ENCODE measurements at places on chromosomes 12 and 14.

DNA sequence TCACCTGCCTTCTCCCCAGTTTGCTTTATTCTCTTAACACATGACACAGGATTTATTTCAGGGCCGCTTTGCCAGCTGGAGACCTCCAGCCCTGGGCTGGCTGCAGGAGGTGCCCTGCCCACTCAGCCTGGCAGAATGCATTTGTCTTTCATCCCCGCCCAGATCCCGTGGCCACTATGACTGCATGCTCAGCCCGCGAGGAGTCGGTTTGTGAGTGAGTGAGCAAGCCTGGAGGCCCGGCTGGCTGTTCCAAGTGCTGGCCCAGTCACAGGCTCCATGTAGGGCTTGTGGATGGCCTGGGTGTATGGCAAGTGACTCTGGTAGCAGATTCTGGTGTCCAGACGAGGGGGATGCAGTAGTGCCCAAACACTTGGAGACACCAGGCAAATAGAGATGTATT is 2.1 kb downstream of the TDP1 start:
- no peak for DNase-seq

- DNase-seq = no peak
These were observed 49.4 kb downstream of the MOK start for GRCh38 chr14:102255401-102256190.

DNA sequence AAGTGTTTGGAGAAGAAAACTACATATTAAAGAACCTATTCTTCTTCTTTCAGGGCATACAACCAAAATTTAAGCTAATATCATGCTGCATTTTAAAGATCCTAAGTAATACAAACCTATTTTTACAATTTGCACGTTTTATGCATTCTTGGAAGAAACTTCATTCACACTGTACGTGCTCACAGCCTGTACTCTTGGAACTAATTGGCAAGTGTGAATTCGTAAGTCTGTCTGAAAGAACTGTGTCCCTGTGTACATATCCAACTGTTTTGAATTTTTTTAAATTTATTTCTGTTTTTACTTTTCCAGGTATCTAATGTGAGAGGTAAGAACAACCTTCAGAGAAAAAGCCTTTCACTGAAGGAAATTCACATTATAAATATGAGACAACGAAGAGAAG is 347.0 kb downstream of the MDGA2 start:
- DNase-seq = no peak

DNA sequence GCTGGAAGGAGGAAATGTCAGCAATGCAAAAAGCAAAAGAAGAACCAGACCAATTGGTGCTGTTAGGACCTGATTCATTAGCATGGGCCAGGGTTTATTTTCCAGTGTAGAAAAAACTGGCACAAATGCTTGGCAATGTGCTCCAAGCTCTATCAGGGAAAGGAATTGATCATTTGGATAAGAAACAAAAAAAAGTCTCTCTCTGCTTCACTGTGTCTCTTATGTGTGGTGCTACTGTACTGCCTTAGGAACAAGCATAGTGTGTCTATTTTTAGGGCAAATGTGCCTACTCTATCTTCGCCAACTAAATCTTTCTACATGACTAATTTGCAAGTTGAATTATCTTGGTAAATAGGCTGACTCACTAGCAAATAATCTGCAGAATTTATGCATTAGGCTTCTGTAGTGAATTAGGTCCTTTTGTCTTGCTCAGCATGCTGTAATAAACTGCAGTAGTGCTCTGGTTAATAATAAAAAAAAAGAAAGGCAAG is 236.7 kb downstream of the MDGA2 start:
- no peak for DNase-seq

GRCh38 chr14:97058074-97058467 is 260.9 kb downstream of the VRK1 start:
- no peak for DNase-seq

- no peak for DNase-seq
These were observed 89.9 kb upstream of the PRICKLE1 start for GRCh38 chr12:42679466-42679865.

DNA sequence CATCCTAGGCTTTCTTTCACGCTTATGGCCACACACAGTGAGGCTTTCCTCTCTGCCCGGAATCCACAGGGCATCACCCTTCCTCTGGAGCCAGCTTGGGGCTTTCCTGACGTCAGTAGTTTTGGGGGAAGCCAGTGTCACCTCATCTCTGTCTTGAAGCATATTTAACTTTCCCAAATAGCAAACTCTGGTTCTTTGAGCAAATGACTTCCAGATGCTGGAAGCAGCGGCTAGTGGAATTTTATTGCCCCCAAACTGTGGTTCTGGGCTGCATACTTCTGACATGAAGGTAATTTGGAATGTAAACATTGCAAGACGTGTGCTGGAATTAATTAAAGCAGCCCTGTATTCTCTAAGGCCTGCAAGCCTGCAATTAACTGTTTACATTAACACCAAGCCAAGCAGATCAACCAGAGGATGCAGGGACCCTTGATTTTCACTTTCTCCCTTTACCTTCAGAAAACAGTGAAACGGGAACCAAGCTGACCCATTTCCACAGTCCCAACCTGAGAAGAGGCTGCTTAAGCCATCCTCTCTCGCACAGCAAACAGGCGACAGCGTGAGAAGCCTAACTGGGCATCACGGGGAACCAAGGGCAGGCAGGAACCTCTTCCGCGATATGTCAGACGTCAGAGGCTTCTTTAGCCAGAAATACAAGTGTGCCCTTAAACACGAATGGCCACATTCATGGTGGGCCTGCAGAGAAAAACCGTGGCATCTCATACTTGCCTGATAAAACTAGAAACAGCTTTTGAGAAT is 258.4 kb downstream of the CACNA1C start:
- DNase-seq = no peak

DNA sequence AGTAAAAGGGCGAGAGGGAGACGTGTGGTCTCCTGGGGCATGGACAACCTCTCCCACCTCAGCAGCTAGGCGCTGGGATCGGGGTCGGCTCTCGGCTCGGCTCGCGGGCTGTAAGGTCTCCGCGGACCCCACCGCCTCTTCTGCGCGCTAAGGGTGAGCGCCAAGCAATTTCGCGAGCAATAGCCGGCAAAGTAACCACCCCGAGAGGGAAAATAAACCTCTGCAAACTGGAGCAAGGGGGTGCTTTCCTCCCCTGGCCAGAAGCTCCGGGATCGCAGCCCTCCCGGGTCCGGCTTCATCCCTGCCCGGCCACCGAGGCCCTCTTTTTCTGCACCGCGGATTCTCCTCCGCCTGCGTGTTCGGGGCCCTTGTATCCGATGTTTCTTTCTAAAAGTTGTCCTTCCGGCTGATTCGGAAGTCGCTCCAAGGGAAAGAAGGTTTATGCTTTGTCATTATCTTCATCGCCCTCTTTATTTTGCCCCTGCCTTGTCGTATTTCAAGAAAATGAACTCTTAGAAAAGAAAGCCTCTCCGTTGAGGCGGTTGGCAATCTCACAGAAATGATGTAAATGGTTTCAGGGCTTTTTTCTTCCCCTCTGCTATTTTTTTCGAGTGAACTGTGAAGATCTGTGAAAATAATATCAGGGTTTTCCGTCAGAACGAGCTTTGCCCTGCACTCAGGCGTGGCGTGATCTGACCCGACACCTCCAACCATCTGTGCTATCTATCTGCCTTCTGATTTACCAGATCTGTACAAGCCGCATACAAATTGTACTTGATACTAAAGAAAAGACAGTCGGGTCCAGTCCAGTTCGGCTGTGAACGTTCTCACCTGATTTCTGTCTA is 1.7 kb upstream of the SIX6 start:
- no peak for DNase-seq

DNA sequence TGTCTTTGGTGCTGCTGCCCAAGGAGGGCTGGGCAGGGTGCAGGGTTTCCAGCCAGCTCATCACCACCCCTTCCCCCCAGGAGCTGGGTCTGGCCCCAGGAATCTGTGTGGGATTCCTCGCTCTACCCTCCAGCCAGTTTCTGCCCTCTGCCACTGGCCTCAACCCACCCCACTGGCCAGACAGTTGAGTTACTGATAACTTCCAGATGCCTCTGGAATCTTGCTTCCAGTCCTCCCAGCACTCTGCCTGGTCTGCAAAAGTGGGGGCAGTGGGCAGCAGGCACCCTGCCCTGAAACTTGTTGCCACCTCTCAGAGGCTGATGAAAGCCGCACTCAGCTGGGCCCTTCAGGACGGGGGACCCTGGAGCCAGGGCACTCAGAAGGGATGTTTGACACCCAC is 20.1 kb upstream of the TBX3 start:
- DNase-seq = no peak

DNA sequence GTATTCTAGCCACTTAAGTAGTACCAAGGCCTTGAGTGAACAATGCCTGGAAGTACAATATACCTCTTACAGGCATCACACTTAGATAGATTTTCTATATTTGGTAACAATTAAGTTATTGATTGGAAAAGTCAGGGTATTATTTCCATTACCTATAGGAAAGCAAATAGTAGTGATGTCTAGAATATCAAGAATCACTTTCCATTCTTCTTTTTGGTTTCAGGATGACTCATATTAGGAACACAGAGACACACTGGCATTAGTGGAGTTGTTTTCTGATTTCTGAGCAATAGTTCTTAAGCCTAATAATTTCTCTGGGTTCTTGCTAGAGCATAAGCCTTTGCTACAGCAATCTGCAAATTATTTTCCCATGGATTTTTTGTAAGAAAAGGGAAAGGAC is 1640.0 kb upstream of the SEL1L start:
- no peak for DNase-seq

DNA sequence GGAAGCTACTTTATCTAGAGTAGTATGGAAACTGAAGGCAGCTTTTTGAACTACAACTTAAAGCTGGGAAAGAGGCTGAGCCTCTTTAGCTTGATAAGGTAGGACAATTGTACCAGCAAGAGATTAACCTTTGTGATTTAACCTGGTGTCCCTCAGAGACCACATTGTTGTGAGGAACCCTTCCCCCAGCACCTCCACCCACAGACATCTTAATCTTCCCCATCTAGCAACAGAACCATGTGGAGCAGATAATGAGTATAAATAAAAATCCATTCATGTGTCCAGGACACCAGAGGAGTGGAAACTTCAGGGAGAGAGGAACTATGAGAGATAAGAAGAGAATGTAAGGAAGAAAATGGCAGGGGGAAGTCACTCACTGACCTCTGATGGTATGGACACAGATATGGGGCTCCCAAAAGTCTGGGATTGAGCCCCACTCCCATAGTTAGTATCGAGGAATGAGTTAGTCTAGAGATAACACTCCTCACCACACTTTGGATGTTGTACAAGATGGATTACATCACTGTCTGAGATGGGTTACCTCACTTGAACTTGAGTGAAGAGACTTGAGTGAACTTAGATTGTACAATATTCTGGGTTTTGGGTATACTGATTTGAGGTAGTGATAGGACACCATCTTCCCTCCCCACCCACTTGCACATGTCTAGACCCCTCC is 33.9 kb upstream of the SLC38A2 start:
- no peak for DNase-seq

GRCh38 chr14:93103392-93104080 is 12.2 kb downstream of the ITPK1 start:
- DNase-seq = peak; percentile 63

GRCh38 chr14:34539407-34540180 is at the start of gene EAPP:
EAPP (minus strand) TSS chr14:34539701; CDS start chr14:34539628, 73 bp downstream.
- DNase-seq = peak; percentile 91

GRCh38 chr12:106246891-106247673 is 738 bp downstream of the CKAP4 start:
- peak; percentile 38 for DNase-seq

DNA sequence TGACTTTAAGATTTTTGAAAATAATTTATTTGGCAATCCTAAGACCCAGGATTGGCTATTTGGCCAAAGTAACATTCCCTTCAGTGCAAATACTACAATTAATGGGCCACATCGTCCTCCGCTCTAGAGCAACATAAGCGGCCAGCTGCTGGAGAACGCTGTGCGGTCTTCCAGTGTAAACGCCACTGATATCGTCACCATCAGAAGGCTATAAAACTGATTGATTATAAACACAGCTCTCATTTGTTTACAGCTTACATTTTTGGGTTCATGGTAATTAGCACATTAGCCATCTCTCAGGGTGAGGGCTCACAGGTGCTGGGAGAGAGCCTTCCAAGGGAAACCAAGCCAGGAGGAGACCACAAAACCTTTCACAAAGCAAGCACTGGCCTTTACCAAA is 130.1 kb upstream of the BMP4 start:
- DNase-seq = no peak

DNA sequence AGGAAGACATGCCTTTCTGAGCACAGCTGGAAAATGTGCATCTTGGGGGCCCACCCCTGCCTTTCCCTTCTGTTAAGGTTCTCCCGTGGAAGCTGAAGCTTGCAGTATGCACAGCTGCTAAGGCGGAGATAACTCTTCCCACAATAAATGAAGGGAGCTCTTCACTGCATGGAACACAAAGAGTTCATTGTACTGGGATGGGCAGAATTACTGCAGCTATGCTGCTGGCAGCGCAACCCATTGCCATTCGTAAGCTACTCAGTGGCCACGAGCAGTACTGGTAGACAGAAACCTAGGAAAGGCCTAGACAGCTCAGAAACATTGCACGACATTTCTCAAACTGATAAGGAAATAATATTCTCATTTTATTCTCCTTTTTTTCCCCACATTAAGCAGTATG is 310.2 kb downstream of the MDGA2 start:
- DNase-seq = no peak

- no peak for DNase-seq
These were observed 54.1 kb upstream of the BEGAIN start for GRCh38 chr14:100641274-100641860.

DNA sequence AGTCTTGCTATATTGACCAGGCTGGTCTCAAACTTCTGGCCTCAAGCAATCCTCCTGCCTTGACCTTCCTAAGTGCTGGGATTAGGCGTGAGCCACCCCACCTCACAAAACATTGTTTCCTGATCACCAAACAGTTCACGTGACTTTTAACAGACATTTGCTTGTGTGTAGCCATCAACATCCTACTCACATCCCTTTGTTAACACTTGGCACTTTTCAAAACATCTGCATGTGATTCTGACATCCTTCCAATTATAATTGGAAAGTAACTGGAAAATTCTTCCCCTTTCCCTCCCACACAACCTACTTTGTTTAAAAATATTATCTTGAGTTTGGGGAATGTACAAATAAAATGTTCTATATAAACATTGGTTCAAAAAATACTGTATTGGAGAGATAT is 317.9 kb downstream of the PCNX1 start:
- no peak for DNase-seq

GRCh38 chr12:56110571-56110970 is 5.9 kb upstream of the RPL41 start:
- no peak for DNase-seq

GRCh38 chr12:8033153-8034044 is 883 bp downstream of the FOXJ2 start:
- DNase-seq = peak; percentile 41

DNA sequence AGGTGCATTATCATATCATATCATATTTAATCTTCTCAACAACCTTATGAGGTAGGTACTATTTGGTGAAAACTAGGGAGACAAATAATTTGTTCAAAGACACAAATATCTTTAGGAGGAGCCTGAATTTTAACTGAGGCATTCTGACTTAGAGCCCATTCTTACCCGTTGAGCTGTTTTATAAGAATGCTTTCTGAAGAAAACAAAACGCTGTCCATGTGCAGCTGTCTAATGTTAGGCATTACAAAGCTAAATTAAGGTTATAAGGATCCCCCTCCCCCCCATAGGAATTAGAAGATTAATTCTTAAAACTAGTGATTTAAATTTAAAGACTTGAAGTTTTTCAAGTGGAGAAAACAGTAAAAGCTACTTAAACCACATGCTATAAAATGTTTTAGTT is 6.4 kb downstream of the KTN1 start:
- DNase-seq = no peak

All from NAMALWA (cell line).